Activated CD4-positive, alpha-beta T cell treated with anti-CD3 and anti-CD28 coated beads, Interleukin-2, amount 50 U/mL, for 48 hours (primary cell): ENCODE measurements at places on chromosomes 3 and 15.

- DNase-seq: no peak
Measured at GRCh38 chr3:80017369-80017768, 249.6 kb upstream of the ROBO1 start.

- DNase-seq: no peak
Measured at GRCh38 chr3:79003994-79004393, 763.8 kb downstream of the ROBO1 start.

DNA sequence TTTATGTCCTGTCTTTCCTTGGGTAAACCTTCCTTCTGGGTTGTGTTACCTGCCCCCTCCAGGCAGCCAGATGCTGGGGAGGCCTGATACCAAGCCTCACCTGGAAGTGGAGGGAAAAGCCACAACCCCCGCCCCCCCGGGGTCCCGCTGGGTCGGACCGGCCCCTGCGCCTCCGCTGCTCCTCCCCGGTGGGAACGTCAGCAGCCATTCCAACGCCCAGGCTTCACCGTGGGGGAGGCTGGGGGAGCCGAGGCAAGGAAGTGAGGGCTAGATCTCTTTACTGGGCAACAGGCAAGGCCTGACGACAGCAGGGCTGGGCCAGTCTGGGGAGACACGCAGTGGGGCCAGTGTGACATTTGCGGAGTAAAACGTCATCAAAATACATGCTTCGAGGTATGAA, 53.0 kb upstream of the SNRPA1 start:
- DNase-seq: no peak

DNA sequence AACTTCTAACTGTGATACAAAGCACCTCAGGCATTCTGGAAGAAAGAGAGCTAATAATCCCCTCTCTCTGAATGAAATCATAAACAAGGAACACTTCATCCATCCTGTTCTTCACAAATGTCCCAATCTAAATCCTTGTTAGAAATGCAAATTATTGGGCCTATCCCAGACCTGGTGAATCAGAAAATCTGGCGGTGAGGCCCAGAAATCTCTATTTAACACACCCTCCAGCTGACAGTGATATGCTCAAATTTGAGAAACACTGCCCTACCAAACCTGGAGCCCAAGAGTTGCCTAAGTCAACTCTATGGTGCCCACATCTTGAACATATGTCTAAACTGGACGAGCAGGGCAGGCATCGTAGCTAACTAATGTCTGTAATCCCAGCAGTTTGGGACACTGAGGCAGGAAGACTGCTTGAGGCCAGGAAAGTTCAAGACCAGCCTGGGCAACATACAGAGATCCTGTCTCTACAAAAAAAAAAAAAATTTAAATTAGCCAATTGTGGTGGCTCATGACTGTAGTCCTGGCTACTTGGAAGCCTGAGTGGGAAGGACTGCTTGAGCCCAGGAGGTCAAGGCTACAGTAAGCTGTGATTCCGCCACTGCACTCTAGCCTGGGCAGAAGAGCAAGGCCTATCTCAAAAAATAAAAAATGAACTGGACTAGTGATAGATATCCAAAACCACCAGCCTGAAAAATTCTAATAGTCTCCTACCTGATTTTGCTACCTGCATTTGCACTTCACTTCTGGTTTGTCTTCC, 23.1 kb downstream of the SCAP start:
- DNase-seq: no peak

DNA sequence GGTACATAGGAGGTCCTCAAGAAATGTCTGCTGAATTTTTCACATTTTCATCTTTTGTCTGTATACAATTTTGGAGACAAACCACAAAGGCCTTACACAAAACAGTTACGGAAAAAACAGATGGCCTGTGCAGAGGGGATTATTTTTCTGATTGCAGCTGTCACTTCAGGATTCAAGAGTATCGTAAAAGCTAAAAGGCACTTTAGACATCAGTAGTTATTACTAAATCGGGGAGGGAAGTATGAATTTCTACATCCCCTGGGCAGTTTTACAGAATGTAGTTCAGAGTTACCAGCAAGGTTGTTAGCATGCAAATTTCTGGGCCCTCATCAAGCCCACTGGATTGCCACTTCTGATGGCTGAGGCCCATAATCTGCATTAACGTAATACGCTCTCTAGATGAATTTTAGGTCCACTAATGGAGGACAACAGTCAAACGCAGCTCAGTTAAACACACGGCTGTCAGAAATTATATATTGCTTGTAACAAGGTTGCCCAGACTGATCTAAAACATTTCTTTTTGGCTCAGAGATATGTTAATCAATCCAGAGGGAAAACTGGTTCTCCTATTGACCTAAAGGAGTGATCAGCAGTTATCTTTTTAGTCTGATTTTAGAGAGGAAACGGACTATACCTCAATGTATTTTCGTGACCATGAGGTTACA, 1.1 kb downstream of the RIOX2 start:
- DNase-seq: no peak

DNA sequence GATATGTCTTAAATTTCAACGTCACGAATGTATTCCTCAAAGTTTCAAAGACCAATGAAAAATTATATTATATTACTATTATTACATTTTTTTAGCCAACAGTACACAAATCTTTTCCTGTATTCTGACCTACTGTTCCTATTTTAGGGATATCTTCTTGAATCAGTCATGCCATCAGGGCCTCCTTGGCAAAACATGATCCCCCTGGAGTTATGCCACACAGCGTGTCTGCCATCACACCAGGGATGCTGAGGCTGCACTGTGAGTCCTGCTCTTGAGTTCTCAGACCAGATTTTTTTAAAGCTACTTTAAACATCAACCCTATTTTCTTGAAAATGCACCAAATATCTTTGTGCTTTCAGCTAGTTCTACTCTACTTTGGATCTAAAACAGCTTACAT, 425.9 kb upstream of the ZNF385D start:
- no peak for DNase-seq
